ENCODE measurements at places on chromosomes 6 and 20.

DNA sequence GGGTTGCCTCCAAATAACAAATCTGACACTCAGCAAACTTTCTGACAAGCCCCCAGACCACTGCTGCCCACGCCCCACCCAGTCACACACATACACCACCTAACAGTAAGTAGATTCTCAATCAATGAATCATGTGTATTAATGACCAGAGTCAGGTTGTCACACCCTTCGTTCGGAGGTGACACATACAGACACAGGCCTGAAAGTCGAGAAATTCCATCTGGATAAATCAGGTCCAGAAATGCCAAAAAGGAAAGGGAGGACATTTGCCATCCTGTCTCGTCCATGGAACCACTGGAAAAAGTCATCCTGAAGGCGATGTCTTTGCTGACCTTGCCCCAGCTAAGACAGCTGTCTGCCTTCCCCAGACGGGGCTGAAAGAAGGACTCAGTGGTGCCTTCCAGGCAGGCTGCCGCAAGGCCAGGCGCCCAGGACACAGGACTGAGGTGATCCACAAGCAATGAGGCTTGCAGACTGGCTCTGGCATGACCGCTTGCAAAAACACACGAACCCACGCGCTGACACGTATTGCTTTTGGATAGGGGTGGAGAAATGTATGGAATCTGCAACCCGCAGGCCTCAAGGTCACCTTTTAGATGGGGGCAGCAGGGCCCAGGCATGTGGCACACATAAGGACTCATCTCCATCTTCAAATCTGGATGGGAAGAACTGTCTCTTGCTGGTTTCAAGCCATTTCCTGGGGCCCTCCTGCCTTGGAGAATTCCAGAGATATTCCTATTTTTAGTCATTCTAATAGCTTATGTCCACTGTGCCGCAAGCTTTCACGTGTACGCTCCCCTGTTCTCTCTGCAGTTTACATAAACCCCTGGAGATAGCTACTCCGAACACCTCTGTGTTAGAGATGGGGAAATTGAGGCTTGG lies 9.0 kb downstream of the NFATC2 start:
- DNase-seq = no peak

GRCh38 chr6:101396548-101397173 lies 3.2 kb downstream of the GRIK2 start:
- DNase-seq = no peak

DNA sequence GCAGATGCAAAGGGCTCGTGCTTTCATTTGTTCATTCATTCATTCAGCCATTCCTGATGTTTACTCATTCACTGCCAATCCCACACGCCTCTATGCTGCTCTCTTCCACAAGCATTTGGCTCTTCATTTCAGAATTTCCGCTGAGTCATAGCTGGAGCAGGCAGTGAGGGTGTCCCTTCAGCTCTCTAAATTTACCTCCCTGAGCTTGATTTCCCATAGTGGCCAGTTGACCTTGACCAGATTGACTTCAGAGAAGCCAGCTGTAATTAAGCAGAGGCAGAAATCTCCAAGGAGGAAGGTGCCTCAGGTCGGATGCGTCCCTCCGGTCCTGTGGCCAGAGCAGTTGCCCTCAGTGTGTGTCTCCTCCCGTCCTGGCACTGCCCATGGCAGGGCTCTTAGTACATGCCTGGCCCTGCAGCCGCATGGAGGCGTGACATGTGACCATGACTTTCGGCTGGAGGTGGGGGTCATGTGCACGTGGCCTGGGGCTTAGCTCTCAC lies 267.2 kb upstream of the ECI2 start:
- no peak for DNase-seq

DNA sequence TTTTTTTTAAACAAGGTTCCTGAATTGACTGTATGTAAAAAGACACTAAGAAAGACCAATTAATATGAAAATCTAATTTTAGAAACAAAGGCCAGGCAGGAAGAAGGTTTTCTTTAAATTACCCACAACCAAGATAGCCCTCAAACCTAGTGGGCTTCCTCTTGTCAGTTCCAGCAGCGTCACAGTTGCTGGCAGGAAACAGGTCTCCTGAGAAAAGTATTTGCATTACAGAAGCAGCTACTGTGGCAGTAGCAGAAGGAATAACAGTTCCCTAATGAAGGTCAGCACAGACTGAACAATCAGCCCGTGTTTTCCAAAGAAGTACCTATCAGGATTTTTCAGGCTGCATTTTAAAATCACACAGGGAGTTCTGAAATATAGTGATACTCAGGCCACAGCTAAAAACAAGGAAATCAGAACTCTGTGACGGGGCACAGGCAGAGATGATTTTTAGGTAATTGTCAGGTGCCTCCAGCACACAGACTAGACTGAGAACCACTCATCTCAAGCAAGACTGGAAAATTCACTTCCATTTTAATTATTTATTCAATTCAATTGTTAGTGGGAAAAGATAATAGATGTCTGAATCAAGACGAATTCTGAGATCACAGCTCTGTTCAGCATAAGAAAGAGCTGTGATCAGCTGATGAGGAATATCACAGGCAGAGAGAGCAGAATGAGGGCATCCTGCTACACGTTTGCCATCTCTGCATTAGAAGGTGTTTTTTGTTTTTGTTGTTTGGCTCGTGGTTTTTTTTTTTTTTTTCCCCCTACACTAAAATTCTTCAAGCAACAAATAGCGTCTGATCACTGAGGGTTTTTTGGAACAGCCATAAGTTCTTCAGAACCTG lies 230.5 kb upstream of the KHDRBS2 start:
- no peak for DNase-seq

DNA sequence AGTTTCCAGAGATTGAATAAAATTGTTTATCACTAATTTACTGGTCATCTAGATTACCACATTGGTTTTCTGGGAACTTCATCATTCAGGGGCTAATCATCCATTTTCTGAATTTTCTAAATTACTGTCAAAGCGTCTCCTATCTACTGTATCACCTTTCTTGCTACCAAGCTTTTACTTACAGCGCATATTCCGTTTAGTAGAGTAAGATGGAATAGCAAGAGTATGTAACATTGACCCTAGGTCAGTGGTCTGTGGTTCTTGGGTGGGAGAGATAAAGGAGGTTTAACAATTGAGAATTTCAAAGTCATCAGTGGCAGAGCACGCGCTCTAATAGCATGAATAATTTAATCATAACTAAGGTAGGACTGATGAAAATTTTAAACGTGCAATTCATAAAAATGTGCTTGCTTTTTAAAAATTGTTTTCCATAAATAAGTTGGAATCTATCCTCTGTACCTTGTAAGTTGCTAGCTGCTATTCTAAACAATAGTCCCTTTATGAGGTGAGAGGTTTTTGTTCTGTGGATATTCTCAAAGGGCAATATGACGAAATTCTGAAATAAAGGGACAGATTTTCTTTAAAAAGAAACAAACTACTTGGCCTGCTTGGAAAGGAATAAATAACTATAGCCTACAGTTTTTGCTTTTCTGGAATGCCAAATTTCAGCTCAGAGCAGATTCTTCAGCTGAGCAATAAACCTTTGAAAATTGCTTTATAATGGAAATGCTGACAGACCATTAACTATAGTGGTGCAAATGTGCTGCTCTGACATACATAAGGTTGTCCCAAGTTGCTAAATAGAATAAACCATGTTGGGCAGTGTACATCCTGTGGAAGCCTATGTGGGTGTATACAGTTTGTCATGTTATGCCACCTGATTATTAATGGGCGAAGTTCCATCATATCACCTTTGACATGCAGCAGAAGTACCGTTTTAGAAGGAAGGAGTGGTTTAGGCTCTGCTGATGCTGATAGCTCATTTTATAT lies 84.1 kb downstream of the ZFAND3 start:
- no peak for DNase-seq

- no peak for DNase-seq
Measured at GRCh38 chr6:34231566-34232336, 4.9 kb upstream of the HMGA1 start.

- DNase-seq = no peak
Measured at GRCh38 chr20:39574061-39574460, 611.9 kb downstream of the DHX35 start.

DNA sequence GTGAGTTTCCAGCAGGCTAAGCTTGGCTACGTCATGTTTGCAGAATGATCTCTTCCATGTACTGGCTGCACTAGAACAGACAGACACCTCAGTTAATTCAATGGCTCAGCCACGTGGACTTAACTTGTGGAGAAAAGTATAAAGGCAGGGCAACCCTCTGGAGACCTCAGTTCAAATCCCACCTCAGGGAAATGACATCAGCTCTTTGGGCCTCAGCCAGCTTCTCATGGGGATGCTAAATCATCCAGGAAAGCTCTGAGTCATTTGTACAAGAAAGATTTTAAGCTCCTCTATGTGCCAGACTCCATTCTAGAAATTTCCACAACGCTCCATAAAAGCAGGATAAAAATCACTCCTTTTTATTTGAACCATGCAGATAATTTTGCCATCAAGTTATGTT lies 128.5 kb upstream of the SALL4 start:
- DNase-seq = no peak

GRCh38 chr6:6730831-6731230 lies 142.3 kb downstream of the LY86 start:
- no peak for DNase-seq

- DNase-seq = no peak
Measured at GRCh38 chr6:3330199-3330598, 71.5 kb downstream of the PSMG4 start.

GRCh38 chr6:6559994-6560570 lies 28.4 kb upstream of the LY86 start:
- DNase-seq = no peak

- DNase-seq = no peak
Measured at GRCh38 chr6:119979862-119980261, 630.3 kb upstream of the MAN1A1 start.

GRCh38 chr6:150167479-150167873 lies 24.6 kb downstream of the PPP1R14C start:
- DNase-seq = no peak

- no peak for DNase-seq
Measured at GRCh38 chr6:83313882-83314281, 117.0 kb downstream of the ME1 start.

DNA sequence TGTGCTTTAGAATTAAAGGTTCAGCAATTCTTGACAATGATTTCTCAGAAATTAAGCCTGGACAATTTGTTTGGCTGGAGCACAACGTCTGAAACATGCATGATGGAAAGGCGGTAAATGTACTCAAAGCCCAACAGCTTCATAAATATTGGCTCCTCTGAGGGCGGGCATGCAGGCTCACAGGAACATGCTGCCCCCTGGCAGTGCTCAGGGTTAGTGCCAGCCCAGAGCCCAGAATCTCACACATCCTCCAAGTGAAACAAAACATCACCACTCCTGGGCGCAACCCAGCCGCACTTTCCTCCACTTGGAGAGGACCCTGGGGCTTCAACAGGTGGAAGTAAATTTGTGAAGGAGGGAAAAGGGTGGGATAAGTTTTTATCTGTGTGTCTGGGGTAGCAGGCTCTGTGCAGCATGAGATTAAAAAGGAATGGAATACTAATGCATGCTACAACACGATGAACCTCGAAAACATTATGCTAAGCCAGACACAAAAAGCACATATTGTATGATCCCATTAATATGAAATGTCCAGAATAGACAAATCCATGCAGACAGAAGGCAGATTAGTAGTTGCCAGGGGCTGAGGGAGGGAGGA lies 54.1 kb upstream of the PTPRT start:
- no peak for DNase-seq

- no peak for DNase-seq
Measured at GRCh38 chr6:37323580-37323979, 30.2 kb upstream of the RNF8 start.

GRCh38 chr6:156391061-156391672 lies 386.0 kb upstream of the ARID1B start:
- DNase-seq = no peak

DNA sequence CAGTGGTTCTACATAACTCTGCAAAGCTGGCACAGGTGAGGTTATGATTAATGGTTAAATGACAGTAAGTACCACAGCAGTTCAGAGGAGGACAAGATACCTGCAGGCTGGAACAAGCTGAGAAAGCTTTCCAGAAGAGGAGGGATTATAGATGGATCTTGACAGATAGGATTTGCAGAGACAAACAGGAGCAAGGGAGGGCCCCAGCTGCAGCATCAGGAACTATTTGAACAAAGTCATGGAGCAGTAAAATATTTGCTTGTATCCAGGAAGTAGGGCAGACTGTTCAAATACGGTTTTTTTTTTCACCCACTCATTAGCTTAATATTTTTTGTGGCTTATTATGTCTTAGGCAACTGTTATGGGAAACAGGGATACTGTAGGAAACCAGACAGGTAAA lies 144.4 kb upstream of the MAN1A1 start:
- DNase-seq = no peak

DNA sequence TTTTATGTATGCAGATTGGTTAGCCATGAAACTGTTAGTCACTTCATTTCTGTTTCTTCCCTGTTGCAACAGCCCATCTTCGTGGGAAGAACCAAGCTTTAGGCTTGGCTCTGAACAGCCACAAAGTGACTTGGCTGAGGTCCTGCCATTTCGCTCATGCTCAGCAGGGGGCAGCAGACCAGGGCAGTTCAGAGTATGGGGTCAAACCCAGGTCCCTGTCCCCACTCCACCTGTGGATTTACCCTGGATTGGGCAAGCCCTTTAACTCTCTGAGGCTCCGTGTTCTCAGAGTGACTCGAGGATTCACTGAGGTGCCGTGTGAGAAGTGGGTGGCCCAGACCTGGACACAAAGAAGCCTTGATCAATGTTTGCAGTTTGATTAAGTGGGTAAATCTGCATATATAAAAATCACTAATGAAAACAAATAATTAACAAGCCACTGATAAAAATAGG lies 19.8 kb upstream of the MAP1LC3A start:
- DNase-seq = no peak

DNA sequence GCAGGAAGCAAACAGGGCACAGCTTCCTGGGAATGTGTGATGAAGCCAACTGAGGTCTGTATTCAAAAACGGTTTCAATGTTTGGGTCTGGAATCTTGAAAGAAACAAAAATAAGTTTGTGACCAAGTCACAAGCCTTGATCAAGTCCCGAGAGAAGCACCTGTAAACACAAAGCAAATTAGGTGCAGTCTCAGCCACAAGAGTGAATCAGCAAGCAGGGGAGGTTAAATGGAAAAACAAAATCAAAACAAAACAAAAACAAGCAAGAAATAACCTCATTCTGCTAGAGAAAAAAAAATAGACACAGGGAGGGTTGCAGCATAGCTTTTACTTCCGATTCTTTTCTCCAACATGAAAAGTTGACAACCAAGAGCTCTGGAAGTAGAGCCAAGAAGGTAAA lies 201.7 kb downstream of the CLIC5 start:
- DNase-seq = no peak

Data from stimulated activated CD4-positive, alpha-beta T cell treated with anti-CD3 and anti-CD28 coated beads, Interleukin-15, amount 100 ng/mL, for 1 hour (primary cell).